ENCODE measurements at places on chromosomes 6 and 20. TPM values are rescaled to one million over a fixed set of nuclear protein-coding genes. Genes with fewer than 3 reads are reported as not detected.

- DNase-seq, result no peak
- H3K4me3 ChIP-seq, result no peak overlapping the region
- no peaks in the 10 kb centered on the region for H3K4me1 ChIP-seq
- no peak overlapping the region for H3K27ac ChIP-seq
Observed at GRCh38 chr6:163389354-163389753, 25.2 kb upstream of the QKI start.

GRCh38 chr6:89458704-89459103 is 25.8 kb downstream of the ANKRD6 start:
- no peak overlapping the region for H3K4me3 ChIP-seq
- H3K27ac ChIP-seq, result no peak overlapping the region
- no peaks in the 10 kb centered on the region for H3K4me1 ChIP-seq
- peak; percentile 53 for DNase-seq
- H3K36me3 ChIP-seq, result peaks cover 33% of the 10 kb centered on the region
- no peaks in the 10 kb centered on the region for H3K27me3 ChIP-seq

- no peak overlapping the region for H3K27ac ChIP-seq
- H3K4me1 ChIP-seq, result no peaks in the 10 kb centered on the region
- H3K4me3 ChIP-seq, result no peak overlapping the region
Observed at GRCh38 chr6:120871416-120872261, 462.6 kb downstream of the TBC1D32 start.

RHAG gene
- not detected for total RNA-seq

- no peak for DNase-seq
- H3K27me3 ChIP-seq, result no peaks in the 10 kb centered on the region
- H3K4me1 ChIP-seq, result no peaks in the 10 kb centered on the region
- H3K4me3 ChIP-seq, result no peak overlapping the region
- H3K27ac ChIP-seq, result no peak overlapping the region
Observed at GRCh38 chr6:124551711-124552233, 410.5 kb upstream of the RNF217 start.

All from endodermal cell (in vitro differentiated cells).